Articular chondrocyte of knee joint (primary cell): ENCODE measurements at places on chromosomes 12 and 14. TPM values are rescaled to one million over a fixed set of nuclear protein-coding genes. Genes with fewer than 3 reads are reported as not detected.

Gene MANSC4
- not detected in 2 replicates for total RNA-seq

Gene C1QL4
- total RNA-seq: 0.13 TPM in 1 of 2 replicates, not detected in the other

Gene SERPINA12
- not detected in 2 replicates for total RNA-seq

Gene COL2A1
- 3.2 and 3.5 TPM in 2 replicates for total RNA-seq

Gene HNF1A
- not detected in 2 replicates for total RNA-seq

Gene RGS6
- not detected in 2 replicates for total RNA-seq

Gene HOXC11
- 1.3 and 1.4 TPM in 2 replicates for total RNA-seq

Gene KRT5
- not detected in 2 replicates for total RNA-seq
